Activated CD4-positive, CD25-positive, alpha-beta regulatory T cell (primary cell): ENCODE measurements at places on chromosomes 2 and 18.

DNA sequence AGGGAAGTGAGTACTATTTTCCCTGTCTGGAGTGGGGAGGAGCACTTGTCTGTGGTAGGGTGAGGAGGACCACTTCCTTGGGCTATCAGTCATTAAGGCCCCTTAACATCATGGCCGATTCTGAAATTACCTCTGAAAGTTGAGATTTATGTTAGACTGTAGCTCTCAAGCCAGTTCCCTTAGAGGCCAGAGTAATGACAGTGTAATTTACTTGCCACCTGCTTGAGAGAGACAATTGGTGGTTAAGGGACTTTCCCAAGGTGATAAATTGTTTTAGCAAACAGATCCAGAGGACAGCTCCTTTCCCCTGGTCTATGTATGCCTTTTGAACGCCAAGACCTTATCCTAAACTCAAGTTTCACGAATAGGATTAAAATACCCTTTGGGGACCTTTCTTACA lies 56.1 kb downstream of the NEDD4L start:
- no peak for DNase-seq

- DNase-seq: no peak
These were observed 960.1 kb downstream of the CPS1 start for GRCh38 chr2:211516537-211516936.

- no peak for DNase-seq
These were observed 37.5 kb downstream of the CTDP1 start for GRCh38 chr18:79717059-79717458.

- DNase-seq: no peak
These were observed 481.4 kb downstream of the CDH2 start for GRCh38 chr18:27695503-27695902.

DNA sequence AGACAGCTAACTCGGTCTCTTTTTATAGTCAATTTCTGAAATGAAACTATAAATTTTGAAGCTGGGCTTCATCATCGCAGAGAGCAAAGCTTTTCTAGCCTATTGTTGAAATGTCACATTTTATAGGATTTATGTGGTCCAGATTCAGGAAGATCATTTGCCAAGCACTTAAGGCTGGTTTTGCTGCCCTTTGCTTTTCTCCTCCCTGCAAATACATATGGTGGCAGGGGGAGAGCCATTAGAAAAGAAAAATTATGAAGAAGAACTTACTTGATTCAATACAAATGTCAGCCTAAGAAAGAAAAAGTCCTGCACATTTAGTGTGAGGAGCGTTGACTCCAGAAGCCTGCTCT lies 206.9 kb upstream of the NRP2 start:
- DNase-seq: no peak

DNA sequence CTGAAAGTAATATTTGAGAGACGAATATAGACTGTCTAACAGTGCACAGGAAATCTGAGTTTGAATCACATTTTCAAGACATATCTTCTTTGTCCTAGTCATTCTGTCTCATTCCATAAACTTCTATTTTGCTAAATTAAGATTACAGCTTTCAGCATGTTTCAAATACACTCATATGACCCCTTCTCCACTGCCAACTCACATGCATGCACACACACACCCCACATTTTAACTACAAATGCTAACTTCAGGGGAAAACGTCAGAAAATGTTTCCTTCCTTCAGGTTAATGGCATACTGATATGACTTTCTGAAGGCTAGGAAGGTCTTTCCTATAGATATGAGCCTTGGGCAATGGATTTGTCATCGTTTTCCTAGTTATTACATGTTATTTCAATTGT lies 373.7 kb downstream of the RBM43 start:
- DNase-seq: no peak
